Activated CD4-positive, CD25-positive, alpha-beta regulatory T cell treated with anti-CD3 and anti-CD28 coated beads, Interleukin-2, amount 50 U/mL, for 24 hours (primary cell): ENCODE measurements at places on chromosomes 2 and 18.

DNA sequence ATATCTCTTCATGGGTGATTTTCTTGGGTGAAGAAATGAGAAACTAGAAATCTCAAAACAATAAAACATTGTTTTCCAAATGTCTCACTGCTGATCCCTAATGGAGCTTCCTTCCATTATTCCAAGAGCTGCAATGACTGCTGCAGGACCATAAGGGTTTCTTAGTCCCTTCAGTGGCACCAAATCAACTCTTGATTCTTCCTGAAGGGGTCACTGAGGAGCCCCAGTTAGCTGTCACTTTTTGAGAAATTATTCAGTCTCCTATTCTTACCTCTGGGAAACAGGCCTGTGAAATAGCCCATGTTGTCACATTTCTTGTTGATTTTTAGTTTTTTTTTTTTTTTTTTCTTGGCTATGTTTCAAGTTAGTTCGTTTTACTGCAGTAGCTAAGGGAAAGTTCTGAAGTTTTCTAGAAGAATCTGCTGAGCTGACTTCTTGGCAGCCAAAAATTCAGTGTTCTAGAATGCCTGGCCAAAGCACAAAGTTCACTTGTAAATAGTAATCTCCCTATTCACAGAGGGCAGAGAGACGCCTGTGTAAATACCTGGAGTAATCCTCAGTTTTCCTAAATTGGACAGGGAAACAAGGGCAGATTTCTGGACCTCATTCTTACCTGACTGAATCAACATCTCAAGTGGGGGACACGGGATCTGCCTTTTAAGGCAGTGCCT, 480.0 kb downstream of the RIT2 start:
- no peak for ATAC-seq

DNA sequence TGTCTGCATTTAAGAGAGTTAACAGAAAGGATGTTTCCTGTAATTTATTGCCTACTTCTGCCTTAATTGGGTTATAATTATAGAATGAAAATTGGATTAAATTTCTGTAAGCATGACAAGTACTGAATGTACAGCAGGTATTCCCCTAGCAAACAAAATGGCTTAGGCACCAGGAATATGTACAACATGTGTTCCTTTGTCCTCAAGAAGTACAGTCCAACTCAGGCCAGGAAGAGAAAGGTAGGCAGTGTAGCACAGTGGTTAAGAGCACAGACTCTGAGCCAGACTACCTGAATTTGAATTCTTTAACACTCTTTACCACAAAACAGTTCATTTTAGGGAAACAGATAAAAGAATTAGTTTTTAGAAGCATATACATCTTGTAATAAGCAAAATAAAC, 43.1 kb downstream of the COX7A2L start:
- no peak for ATAC-seq

DNA sequence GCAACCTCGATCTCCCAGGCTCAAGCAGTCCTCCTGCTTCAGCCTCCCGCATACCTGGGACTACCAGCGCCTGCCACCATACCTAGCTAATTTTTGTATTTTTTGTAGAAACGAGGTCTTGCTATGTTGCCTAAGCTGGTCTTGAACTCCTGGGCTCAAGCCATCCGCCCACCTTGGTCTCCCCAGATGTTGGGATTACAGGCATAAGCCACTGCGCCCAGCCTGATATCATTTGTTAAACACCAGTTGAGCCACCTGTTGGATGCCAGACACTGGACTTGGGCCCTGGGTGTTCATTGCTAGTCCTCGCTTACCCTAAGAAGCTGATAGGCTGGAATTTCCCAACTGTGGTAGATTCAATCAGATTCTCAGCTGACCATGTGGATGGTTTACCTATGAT, 79.8 kb downstream of the ITGB1BP1 start:
- no peak for ATAC-seq

GRCh38 chr2:162300266-162300665, 18.2 kb downstream of the IFIH1 start:
- no peak for ATAC-seq

DNA sequence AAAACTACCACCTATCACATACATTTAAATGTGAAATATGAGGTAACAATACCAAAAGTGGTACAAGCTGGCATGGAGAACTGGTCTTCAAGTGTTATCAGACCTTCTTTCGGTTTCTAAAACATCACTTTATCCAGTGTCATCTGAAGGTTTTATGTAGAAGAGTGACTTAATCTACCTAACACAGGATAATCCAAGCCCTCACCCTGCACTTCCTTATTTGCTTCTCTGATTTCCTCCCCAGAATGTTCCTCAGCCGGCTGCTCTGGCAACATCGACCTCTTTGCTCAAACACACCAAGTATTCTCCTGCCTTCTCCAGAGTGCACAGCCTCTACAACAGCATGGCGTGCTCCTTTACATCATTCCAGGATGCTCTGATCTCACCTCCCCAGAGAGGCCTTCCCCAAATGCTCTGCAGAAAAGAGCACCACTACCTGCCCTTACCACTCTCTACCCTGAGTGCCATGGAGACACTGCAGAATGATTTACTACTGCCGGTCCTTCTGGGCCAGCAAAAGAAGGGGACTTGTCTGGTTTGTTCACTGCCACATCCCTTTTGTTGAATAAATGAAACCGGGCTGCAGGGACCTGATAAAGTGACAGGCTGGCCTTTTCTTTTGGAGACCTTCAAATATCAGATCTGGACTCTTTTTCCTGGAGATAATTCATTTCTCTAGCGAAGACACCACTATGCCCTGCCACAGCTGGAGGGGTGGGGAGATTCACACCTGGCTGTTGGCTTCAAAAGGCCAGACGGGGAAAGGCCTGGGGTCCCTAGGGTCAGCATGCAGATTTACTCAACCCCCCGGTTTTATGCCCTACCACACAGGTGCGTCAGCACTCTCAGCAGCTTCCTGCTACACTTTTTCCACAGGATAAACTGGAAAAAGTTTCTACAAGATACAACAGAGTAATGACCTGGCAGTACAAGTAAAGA, 42.0 kb downstream of the TTR start:
- no peak for ATAC-seq

GRCh38 chr18:56563568-56563967, 74.8 kb downstream of the TXNL1 start:
- no peak for ATAC-seq

DNA sequence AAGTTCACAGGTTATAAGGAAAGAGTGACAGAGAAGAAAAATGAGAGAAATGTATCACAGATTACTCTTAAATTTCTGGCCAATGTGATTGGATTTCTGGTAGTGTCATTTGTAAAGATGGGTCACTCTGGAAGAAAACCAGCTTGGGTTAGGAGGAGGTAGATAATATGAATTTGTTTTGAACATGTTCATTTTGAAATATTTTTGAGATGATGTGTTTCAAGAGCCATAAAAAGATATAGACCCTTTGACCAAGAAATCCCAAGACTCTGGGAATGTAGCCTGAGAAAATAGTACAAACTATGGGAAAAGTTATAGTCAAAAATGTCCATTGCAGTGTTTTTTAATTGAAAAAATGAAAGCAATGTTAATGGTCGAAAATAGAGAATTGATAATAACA, 70.7 kb downstream of the CALCRL start:
- no peak for ATAC-seq

DNA sequence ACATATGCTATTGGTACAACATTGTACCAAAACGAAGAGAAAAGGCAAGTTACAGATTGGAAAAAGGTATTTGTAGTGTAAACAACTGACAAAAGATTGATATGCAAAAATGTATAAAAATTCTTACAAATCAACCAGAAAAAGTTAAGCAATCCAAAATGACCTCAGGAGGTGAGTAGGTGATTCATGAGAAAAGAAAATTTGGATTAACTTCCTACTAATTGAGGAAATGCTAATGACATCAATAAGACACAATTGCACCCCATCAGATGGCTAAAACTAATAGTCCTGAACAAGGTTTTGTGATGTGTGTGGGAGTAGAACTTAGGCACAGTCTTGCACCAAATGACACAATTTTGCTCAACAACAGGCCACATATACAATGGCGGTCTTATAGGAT, 129.3 kb downstream of the COPS8 start:
- no peak for ATAC-seq

DNA sequence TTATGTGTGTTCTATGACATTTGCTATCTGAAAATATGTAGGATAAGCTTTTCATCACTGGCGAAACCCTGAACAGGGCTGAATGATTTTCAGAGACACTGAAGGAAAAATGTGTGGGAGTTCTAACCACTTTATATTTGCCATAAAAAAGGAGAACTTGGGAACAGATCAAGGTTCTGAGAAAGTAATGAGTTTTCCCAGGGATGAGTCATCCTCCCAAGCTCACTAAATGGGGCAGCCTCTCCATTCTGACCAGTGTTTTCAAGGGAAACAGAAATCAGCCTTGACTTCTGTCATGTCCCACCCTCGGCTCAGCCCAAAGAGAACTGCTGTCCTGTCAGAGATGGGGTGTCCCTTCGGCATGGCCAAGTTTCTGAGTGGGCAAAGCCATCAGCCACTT, 2109.8 kb upstream of the CELF4 start:
- ATAC-seq = no peak

DNA sequence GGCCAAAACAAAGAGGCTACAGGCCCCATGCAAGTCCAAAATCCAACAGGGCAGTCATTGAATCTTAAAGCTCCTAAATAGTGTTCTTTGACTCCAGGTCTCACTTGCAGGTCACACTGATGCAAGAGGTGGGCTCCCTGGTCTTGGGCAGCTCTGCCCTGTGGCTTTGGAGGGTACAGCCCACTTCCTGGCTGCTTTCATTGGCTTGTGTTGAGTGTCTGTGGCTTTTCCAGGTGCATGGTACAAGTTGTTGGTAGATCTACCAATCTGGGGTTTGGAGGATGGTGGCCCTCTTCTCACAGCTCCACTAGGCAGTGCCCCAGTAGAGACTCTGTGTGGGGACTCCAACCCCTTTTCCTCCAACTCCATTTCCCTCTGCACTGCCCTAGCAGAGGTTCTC, 115.8 kb upstream of the ALKAL2 start:
- no peak for ATAC-seq

DNA sequence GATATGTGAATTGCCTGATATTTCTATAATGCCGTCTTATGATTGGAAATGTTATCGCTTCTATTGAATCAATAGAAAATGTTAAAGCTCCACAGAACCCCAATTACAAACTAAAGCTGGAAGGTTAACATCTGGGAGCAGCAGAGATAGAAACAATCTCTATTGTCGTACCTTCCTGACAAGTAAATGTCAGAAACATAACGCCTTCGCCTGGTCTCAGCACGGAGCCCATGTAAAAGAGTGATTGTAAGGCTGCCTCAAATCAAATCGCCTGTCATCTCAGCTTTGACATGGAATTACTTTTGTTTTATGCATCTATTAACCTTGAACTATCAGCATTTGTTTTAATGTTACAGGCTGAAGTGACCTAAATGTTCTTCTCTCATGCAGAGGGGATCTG, 885.9 kb upstream of the PIK3C3 start:
- no peak for ATAC-seq

DNA sequence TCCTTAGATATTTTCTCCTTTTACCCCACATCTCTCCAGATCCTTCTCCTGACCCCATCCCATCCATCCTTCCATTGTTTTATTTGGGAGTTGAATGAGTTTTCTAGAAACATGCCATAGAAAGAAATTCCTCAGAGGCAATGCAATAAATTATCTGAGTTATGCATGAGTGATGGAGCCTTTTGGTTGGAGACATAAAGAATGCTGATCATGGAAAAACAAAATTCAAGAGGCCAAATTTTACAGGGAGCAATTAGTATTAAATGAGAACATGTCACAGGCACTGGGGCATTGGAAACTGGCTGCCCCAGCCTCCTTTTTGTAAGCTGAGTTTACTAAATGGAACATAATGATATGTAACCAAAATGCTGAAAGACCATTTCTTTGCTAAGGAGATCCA, 74.2 kb upstream of the LCLAT1 start:
- ATAC-seq = no peak

DNA sequence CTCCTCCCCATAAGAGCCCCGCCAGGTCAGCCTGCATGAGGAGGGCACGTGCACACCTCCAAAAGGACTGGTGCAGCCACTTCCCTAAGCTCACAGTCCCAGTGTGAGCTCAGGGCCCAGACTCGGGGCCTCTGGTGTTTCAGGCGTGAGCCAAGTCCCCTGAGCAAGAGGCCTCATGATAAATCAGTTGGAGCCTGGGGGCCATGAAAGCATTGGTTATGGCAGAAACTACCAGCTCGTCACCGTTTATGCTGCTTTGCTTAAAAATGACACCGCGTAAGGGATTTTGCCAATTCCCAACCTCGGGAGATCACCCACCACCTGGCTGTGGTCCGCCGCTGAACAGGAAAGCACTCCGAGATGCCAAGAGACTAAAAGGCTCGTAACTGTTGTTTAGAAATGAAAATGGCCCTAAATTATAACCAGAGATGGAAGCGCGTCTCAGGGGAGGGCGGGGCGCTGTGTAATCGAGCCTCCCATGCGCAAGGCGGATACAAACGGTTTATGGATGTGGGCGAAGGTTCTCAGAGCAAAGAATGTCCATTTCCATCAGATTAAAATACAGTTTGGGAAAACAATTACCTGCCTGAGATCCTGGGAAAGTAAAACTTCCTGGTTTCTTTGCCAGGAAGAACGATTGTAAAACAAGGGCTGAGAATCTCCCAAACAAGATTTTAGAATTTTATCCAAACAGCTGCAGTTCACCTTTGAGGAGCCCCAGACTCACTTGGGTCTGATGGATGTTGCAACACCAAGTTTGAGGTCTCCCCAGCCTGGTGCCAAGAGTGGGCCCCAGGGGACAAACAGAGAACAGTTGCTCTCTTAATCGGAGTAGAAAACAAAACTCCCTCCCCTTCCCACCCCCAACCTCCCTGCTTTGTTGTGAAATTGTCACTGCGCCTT, 141.4 kb downstream of the BCL2 start:
- ATAC-seq = no peak
